KBM-7 (cell line): ENCODE measurements at places on chromosomes 1 and 21.

- no peak for DNase-seq
These were observed 344.6 kb upstream of the AJAP1 start for GRCh38 chr1:4309676-4310320.

GRCh38 chr1:37267111-37267835, 207.1 kb upstream of the ZC3H12A start:
- DNase-seq: no peak

GRCh38 chr1:213194383-213194782, 143.3 kb downstream of the RPS6KC1 start:
- DNase-seq: no peak

DNA sequence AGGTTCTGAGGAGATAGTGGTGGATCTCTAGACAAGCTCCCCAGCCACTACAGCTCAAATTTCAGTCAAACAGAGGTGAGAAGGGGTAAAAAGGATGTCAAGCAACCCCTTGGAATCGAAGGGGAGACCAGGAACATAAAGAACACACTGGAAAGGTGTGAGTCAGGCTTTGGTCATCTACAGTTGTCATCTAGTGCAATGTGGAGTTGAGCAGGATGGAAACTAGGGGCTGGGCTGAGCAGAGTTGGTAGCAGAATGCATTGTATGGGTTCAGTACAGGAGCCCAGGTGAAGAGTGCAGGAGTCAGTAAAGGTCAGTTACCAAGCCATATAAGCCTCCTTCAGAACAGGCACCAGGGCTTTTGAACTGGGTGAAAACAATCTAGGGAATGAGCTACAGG, 52.7 kb upstream of the VAV3 start:
- DNase-seq: no peak

DNA sequence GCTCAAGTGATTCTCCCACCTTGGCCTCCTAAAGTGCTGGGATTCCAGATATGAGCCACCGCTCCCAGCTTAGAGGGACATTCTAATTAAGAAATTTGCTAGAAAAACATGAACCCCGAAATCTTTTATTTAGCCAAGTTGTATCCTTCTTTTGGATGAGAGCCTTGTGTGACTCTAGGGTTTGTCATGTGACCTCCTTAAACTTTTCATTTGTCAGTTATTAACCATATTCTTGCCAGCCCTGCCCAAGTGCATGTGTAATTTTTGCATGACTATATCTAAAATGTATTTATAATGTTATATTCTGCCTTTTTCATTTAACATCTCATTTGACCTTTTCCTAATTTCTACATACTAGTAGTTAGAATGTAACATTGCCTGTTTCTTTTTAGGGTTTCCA, 1.9 kb downstream of the UTP25 start:
- DNase-seq: no peak

DNA sequence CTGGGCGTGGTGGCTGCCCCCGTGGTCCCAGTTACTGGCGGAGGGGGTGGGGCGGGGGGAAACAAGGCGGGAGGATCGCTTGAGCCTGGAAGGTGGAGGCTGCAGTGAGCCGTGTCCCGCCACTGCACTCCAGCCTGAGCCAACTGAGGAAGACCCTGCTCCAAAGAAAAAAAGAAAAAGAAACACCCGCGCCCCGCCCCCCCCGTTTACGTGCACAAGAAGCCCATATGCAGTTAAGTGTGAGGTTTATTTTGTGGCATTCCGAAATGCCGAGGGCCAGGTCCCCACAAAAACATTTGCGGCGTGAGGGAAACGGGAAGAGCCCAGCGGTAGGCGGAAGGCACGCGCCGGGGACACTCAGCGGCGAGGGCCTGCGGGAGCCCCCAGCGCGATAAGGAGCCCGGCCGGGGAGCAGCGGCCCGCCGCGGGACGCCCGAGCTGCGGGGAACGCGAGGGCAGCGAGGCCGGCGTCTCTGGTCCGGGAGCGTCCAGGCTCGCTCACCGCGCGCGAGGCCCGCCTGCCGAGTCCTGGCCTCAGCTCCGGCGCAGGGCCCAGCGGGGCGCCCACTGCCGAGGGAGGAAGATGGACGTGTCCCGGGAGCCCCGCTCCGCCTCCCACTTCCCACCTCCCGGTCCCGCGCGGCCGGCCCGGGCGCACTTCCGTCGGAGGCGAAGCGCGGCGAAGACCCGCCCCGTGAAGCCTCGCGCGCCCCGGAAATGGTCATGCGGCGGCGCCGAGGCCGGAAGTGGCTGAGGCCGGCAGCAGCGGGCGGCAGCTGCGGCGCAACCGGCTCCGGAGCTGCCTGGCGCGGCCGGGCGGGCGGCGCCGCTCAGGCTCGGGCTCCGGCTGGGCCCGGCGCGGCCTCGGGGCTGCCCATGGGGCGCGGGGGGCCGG, at the start of gene TRAPPC10:
Gene TRAPPC10, plus strand, starts transcription at position 731 of the 895 bp plus-strand sequence. CDS start 185 bp downstream, outside the sequence.
- peak; percentile 66 for DNase-seq

- DNase-seq: no peak
These were observed 266.3 kb downstream of the RHOU start for GRCh38 chr1:229001467-229002011.

- DNase-seq: no peak
These were observed 21.7 kb upstream of the KCND3 start for GRCh38 chr1:112011202-112011601.

DNA sequence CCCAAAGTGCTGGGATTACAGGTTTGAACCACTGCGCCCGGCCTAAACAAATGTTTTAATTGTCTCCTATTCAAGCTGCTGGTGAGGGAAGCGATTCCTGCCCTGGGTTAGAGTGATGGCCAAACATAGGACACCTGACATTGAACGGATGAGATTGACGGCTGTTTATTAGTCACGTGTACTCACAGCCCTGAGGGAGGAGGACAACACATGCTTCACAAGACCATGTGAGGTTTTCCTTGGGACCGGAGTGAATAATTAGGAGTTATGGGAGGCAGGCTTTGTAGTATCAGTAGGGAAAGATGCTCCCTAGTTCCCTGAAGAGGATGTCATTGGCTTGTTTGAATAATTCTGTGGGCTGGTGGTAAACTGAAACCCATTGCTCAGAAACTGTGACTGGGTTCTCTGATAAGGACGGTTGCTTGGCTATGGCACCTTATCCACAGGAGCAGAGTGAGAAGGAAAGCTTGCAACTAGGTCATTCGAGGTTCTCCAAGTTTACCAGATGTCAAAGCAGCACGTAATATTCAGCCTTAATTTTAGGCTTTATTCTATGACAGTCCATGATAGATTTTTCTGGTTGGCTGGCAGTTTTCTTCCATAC, 245.8 kb downstream of the PLA2G4A start:
- no peak for DNase-seq

DNA sequence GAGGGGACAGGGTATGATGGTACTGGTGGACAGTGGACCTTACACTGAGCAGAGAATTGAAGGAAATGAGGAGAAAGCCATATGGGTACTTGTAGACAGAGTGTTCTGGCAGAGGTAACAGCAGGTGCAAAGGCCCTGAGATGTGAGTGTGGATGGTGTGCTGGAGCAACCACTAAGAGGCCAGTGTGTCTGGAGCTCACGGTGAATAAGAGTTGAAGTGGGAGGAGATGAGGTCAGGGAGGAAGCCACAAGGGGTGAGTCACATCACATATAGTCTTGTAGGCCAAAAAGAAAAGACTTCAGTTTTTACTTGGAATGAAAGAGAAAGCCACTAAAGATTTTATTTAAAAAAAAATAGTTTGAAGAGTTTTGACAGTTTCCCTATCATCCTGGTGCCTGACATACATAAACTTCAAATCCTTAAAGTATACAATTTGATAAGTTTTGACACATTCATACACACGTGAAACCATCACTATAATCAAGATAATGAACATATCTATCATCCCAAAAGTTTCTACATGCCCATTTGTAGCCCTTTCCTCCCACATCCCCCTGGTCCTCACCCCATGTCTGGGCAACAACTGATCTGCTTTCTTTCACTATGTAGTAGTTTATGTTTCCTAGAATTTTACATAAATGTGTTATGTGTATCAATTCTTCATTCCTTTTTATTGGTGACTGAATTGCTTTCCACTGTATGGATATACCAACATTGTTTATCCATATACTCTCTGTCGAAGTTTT, 148.4 kb downstream of the GPATCH2 start:
- DNase-seq: no peak

DNA sequence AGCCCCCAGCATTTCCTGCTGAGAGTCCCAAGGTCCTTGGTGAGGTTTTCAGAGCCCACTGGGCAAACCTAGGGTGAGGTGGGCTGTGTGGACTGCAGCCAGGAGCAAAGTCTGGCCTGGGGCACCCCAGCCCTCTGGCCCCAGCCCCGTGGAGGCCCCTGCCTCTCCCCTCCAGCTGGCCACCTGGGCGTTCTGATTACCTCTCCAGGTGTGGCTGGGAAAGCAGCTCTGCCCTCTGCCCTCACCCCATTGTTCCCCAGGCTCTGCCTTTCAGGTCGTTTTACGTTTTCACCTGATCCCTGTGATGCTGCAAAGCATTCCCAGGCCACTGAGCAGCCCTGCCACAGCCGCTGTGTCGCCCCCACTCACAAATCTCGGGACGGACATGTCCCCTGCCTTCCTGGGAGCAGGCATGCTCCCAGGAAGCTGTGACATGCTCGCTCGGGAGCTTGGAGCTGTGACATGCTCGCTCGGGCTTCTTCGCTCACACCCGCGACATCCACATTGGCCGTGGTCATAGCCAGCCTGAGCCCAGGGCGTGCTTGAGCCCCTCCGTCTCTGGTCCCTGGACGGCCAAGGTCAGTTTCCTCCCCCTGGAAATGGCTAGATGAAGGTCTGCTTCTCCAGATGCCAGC, 169.2 kb upstream of the ARHGEF16 start:
- no peak for DNase-seq

GRCh38 chr1:92972409-92973129, 11.3 kb upstream of the DIPK1A start:
- DNase-seq: no peak

GRCh38 chr1:10736634-10737586, 59.5 kb downstream of the CASZ1 start:
- no peak for DNase-seq

- DNase-seq: no peak
These were observed 22.2 kb upstream of the ALG14 start for GRCh38 chr1:95094923-95095322.

- DNase-seq: no peak
These were observed 39.0 kb downstream of the TMCC2 start for GRCh38 chr1:205266611-205267305.

- DNase-seq: no peak
These were observed 152.2 kb downstream of the NFIA start for GRCh38 chr1:61234587-61234919.

DNA sequence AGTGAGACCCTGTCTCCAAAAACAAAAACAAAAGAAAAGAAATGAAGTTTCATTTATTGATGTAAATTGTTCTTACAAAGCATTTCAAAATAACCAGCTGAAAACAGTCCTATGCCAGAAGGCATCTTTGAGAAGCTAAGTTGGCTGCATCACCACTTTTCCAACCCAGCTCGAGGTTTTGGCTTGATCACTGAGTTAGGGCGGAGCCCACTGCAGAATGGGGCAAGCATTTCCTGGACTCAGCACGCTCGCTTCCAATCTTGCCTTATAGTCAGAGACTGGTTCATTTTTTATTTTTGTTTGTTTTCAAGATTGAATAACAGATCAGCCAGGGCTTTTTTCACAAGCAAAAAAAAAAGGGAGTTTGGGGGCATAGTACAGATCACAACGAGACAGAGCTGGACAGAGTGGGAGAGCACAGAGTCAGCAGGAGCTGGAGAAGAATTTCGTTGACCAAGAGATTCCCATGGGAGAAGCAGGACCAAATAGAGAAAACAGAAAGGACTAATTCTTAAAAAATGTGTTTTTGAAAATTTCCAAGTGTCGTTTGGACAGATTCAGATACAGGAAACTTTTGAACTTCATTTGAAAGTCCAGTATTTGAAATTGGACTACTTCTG, 23.5 kb upstream of the COL6A1 start:
- DNase-seq: no peak

DNA sequence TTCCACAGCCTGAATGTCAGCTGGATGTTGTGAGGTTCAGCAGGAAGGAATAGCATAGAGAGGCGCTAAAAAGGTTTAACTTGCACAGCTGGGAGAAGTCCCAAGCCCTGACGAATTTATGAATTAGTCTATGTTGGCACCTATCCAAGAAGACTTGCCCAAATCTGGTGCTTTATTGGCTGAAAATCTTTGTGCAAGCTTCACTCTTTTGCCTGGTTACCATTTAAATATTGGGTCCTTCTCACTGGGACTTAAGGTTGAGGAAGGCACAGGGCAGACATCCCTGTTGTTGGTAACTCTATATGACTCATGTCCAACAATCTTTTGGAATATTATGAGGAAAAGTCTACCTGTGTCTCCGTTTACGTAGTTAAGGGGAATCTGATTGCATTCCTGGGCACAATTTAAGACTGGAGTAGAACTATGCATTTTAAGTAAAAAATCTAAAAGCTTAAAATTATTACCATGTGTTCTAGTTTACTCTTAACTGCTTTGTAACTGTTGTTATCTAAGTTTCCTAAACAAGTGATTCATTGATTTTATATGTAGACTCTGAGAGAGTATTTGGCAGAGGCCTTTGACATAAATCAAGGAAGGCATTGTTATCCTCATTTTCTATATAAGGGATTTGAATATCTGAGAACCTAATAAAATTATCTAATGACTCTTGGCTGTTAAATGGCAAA, 181.7 kb upstream of the DPYD start:
- DNase-seq: no peak

GRCh38 chr21:31910074-31910470, 37.3 kb downstream of the HUNK start:
- no peak for DNase-seq

DNA sequence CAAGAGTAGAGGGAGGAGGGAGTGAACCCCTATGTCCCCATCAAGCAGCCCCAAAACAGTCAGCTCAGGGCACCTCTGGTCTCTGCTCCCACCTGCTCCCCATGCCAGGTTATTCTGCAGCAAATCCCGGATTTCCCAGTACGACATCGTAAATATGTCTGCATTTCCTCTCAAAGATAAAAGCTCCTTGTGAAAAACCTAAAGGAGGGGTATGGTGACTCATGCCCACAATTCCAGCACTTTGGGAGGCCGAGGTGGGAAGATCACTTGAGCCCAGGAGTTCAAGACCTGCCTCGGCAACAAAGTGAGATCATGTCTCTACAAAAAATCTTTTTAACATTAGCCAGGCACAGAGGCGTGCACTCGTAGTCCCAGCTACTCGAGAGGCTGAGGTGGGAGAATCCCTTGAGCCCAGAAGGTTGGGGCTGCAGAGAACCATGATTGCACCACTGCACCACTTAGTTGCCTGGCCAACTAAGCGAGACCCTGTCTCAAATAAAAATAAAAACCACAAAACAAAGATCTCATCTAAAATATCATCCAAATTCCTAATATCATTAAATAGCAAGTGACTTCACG, 7.1 kb downstream of the ACOT7 start:
- no peak for DNase-seq

GRCh38 chr21:39150316-39150715, 32.9 kb downstream of the PSMG1 start:
- DNase-seq: no peak
